ENCODE measurements at places on chromosomes 13 and 19.

DNA sequence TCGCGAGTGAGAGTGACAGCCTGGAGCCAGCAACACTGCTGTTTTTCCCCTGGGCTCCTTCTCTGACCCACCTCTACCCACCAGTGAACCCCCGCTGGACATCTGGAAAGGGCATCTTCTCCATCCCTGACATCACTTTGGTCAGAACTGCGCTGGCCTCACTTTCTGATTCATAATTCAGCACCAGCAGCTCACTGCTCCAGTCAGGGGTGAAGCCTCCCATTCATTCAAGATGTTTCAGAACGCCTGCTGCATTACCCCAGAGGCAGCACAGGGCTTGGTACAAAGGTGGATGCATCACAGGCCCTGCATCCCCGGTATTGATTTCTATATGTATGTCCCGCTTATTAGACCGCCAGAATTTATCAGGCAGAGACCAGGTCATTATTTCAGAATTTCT lies 182.8 kb upstream of the TSHZ3 start:
- DNase-seq, result no peak

- no peak for DNase-seq
These were observed 332.0 kb downstream of the IRS2 start for GRCh38 chr13:109454167-109454917.

DNA sequence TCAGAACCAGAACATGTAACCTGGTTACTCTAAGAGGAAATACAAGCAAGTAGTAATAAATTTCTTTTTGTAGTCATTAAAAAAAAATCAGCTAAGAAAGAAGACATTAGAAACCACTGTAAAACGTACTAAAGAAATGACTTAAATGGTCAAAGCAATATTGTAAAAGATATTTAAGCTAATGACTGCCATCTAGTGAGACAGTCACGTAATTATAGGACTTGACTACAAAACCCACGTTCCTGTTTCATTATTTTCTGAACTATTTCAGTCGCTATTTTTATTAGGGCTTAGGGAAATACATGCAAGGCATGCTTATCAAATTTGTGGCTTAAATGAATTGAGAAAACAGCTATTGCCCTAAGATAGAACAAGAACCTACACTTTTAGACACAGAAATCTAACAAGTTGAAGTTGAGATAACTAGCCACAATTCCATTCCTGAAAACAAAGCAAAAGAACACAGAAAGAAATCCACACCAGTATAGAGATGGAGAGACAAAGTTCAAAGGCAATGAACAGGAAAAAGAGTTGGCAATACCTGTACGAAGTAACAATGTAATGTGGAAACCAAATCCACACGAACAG lies 17.9 kb downstream of the ALG5 start:
- no peak for DNase-seq

DNA sequence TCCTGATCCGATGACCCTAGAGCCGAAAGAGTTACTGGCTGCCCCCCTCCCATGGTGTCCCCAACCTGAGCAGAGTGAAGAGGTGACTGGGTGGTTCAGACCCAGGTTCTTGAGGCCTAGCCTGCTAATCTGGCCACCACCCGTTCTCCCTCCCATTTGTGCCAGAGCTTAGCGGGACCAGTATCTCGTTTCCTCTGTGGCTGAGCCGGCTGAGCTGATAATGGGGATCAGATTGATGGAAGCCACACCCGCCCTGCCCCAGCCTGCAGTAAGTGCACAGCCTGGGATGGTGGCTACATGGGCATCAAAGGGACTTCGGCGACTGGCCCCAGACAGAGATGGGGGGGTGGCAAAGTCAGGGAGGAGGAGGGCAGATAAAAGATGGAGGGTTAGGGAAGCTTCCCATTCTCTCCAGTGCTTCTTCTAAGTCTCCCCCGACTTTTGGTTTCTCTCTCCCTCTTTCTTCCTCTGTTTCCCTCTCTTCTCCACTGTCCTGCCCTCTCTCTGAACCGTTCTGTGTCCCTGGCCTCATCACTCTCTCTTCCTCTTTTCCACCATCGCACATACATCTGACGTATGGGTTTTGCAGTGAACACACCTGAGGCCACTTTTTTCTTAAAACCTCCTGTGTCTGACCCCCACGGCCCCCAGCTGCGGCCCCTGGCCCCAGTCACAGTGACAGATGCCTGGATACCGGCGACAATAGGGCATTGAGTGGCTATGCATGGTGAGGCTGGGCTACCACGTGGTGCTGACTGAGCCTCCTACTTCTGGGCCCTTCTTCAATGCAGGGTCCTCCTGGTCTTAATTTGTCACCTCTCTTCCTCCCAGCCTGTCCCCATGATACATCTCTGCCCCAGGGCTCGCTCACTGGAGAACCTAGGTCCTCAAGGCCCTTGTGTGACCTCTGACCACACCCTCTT lies 2.4 kb downstream of the ELAVL3 start:
- DNase-seq, result no peak

DNA sequence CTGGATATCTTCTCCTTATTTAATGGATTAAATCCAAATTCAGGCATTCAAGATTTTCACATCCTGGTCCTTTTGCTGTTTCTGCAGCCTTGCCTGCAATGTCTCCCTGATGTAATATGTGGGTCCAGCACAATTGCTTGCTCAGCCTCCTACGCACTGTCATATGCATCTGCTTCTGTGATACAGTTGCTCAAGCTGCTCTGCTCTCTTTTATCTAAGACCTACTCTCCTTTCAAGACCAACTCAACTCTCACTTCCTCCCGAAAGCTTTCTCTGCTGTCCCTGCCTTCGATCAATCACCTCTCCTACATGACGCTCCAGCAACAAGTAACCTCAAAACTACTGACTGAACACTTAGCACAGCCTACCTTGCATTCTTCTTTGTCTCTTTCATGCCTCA lies 138.2 kb downstream of the DCLK1 start:
- DNase-seq, result no peak

- peak; percentile 96 for DNase-seq
These were observed at the start of gene GNG7 for GRCh38 chr19:2702170-2703076. GNG7 (minus strand) TSS chr19:2702694; CDS start chr19:2520688, 182,006 bp downstream.

- no peak for DNase-seq
These were observed 4.2 kb downstream of the FCHO1 start for GRCh38 chr19:17755443-17755890.

DNA sequence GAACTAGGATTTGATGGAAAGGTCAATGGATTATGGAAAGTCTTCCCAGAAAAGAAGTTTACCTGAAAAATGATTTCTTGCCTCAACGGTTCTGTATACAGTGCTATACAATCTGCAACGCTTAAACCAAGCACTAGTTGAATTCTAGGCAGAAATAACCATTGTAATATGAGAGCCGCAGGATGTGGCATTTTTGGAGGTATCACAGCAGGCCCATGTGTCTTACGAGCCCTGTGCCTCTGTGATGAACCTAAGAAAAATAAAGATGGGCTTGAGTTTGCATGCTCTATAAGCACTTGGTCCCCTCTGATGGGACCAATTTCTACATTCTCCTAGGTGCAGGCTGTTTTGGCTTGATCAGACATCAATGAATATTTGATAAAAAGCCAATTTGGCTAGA lies 78.7 kb upstream of the RFC3 start:
- no peak for DNase-seq

All from stimulated activated CD4-positive, alpha-beta T cell treated with anti-CD3 and anti-CD28 coated beads, Interleukin-12 subunit alpha, Interleukin-12 subunit beta, amount 100 ng/mL, for 24 hours (primary cell).